ENCODE measurements at places on chromosomes 12 and 14.

- DNase-seq = peak; percentile 81
Measured at GRCh38 chr12:52884526-52885293, 20.2 kb downstream of the KRT8 start.

- DNase-seq = no peak
Measured at GRCh38 chr12:132582058-132582420, 28.3 kb downstream of the LRCOL1 start.

GRCh38 chr12:1170411-1170810 lies 179.4 kb downstream of the ERC1 start:
- DNase-seq = no peak

DNA sequence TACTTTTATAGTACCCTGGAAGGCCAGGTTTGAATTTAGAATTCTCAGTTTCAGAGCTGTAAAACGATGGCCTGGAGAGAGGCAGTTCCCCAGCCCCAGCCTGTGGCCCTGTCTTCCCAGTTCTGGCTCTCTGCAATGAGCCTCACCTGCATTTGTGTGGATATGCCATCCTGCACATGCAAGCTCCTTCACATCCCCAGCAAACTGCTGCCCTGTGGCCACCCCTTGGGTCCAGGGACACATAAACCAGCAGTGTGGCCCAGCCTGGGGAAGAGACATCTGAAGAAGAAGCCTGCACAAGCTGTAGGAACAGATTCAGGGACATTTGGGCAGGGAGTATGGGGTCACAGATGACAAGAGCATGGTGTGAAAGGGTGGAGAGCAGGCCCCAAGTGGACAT lies 174.3 kb upstream of the CRY1 start:
- DNase-seq = no peak

DNA sequence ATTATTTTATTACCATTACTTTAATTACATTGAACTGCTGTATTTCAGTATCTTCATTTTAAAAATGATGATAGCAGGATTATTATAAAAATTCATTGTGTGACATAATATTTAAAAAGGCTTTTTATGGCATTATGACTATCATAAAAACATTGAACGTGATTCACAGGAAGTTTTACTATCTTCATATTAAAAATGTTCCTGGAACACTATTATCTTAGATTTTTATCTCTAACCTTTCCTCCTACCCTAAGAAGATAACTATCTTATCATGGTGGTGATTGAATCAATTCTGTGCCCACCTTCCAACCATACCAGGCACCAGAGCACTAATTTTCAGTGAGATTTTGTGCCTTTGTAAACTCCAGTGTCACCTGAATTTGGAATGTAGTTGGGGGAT lies 16.2 kb downstream of the LRRC9 start:
- no peak for DNase-seq

DNA sequence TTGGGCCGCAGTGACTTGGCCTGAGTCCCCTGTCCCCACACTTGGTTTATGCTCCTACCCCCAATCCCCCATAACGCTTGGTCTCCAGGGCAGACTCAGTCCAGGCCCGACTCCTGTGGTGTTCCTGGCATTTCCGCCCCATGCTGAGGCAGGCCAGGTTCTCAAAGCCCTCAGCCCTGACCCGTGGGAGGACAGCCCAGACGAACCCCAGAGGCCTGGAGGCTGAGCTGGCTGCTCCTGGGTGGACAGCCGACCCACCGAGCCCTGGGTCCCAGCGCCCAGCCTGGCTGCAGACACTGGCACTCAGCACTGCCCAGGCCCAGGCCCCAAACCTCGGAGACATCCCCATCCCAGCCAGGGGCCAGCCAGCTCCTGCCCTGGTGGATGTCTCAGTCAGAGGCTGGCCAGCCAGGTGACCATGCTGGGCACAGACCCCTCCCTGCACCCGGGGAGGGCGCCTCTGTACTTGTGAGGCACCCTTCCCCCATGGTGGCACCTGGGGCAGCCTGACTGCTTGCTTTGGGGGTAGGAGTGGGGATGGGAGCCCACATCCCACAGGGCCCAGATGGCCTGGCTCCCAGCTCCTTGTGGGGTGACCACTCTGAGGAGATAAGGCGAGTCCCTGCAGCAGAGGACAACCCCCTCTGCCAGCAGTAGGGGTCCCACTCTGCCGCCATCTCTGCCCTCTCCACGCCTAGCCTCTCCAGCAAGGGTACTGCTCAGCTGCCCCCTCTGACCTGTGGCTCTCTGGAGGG lies 1.4 kb downstream of the PLD4 start:
- DNase-seq = no peak

GRCh38 chr12:93315907-93316622 lies 61.7 kb upstream of the NUDT4 start:
- DNase-seq = no peak

- no peak for DNase-seq
Measured at GRCh38 chr12:101430456-101430855, 22.9 kb upstream of the ARL1 start.

DNA sequence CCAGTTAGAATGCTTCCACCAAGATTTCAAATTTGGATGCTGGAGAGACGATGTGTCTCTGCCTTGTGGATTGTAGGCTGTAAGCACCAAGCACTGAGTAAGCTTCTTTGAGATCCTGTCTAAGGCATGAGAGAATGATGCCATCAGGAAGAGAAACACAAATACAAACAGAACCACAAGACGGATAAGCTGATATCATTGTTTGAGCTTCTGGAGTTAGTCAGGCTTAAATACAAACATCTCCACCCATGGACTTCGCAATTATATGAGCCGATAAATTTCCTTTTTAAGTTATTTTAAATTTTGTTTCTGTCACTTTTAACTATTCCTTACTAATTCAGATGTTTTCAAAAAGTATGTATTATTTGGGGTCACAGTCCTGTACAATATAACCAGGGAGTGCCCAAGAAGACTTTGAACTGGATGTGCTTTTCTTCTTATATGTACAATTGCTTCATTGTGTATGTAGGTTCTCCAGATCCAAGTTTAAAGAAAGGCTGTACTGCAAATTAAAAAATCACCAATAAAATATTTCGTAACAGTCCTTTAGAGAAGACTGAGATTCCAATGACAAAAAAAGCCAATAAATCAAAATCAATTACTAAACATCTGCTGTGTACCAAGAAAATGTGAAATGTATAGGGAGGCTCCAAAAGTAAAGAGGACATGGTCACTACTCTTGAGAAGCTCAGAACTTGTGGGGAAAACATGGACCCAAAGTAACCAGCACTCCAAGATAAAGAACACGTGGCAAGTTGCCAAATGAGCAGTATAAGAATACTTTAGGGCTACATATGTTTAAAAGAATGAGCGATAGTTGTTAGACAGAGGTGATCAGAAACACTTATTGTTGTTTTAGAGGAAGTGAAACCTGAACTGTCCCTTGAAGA lies 274.1 kb downstream of the ADAMTS20 start:
- no peak for DNase-seq

DNA sequence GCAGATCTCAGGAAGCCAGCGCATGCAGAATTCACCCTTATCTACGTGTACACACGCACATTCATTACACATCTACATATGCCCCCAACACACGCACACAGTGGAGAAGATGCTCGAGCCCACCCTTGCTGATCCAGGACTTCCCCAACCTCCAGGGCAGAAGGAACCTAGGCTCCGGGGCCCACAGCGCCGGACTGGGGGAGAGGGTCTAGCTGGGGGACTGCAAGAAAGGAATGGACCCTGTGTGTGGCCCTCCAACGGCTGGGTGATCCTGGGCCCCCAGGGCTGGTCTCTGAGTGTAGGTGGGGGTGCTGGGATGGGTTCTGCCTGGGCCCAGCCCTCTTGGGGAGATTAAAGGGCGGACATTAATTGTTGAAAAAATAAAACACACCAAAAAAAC lies 128.1 kb upstream of the C14orf180 start:
- DNase-seq = no peak

GRCh38 chr14:92340931-92341330 lies 18.0 kb downstream of the SLC24A4 start:
- no peak for DNase-seq

GRCh38 chr14:71497645-71498086 lies 434.6 kb upstream of the RGS6 start:
- DNase-seq = no peak

DNA sequence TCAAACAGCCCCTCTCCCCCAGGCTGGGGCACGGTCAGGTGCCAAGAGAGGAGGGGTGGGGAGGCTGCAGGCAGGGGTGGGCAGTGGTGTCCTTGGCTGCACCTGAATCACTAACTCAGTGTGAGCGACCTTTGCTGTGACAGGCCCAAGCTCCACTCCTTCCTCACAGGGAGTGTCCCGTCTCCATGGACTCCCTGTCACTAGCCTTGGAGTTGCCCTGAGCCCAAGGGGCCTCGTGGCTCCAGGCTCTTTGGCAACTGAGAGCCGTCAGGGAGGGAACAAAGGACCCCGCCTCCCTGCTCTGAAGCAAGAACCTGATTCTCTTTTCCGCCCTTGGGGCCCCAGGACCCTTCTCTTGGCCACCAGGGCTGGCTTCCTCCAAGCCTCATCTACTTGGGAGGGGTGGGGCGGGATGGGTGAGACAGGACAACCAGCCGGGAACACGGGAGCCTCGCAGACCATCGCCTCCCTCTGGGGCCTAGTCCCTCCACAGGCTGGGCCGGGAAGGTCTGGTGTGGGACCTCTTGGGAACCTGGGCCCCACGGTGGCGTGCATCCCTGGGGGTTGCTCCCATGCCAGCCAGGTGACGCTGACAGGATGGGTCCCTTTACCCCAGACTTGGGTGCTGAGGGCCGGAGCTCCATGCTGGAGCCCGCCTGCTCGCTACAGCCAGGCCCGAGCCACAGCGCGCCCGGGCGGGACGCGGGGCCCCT lies 935 bp upstream of the ADSS1 start:
- DNase-seq = no peak

DNA sequence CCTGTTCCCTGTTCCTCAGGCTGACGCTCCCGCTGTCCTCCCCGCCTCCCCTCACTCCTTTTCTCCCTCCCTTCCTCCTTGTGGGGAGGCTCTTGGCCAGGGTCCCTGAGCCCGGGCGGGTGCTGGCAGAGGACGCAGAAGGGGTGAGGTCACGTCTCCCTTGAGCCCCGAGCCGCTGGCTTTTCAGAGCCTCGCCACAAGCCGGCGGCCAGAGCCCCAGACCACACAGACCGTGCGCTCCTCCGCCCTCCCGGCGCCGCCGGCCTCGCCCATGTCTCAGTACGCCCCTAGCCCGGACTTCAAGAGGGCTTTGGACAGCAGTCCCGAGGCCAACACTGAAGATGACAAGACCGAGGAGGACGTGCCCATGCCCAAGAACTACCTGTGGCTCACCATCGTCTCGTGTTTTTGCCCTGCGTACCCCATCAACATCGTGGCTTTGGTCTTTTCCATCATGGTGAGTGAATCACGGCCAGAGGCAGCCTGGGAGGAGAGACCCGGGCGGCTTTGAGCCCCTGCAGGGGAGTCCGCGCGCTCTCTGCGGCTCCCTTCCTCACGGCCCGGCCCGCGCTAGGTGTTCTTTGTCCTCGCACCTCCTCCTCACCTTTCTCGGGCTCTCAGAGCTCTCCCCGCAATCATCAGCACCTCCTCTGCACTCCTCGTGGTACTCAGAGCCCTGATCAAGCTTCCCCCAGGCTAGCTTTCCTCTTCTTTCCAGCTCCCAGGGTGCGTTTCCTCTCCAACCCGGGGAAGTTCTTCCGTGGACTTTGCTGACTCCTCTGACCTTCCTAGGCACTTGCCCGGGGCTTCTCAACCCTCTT lies at the start of gene TMEM233:
Gene TMEM233 (plus strand): TSS at position 197 of the 821 bp plus-strand sequence. CDS start 75 bp downstream, at position 272.
- no peak for DNase-seq

DNA sequence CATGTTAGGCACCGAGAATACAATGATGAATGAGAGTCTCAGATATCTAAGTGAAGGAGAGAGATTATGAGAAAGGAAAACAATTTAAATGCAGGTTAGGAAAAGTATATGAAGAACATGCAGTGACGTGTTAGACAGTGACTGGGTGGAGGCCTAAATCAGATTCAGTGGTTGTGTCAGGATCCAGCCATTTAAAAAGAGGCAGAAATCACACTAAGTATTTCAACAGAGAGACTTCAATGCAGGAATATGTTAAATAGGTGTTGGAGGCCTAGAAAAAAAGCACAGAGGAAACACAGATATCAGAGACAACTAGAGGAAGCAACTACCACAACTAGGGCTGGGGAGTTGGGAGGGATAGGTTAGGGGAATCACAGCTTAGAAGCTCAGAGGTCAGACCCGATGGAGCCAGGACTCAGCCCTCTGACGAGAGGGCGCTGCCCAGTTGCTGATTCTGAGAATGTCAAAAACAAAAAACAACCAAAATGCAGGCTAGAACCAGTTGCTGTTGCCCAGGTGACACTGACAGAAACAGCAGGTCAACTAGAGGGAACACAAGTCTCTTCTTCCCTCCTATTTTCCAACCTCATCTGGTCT lies 3.0 kb upstream of the GARIN2 start:
- DNase-seq = no peak

GRCh38 chr12:6951551-6952120 lies 480 bp downstream of the PTPN6 start:
- DNase-seq = no peak

GRCh38 chr14:83253870-83254269 lies 1720.2 kb upstream of the SEL1L start:
- DNase-seq = no peak

DNA sequence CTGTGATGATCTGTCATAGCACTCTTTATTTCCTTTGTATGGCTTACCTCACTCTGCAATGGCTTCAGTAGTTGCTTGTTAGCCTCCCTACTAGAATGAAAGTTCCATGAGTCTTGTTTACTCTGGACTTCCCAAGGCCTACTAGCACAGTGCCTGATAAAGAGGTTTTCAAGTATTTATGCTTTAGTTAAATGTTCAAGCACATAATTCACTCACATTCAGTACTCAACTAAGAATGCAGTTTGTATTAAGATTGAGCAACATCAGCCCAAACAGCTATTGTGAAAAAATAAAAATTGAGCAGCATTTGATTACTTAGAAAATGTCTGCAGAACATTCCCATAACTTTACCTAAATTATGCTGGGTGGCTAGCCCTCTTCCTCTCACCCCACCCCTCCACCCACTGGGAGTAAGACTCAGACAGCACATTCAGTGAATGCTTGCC lies 158.9 kb upstream of the AMIGO2 start:
- DNase-seq = no peak

GRCh38 chr14:104975481-104976197 lies 2.5 kb downstream of the AHNAK2 start:
- DNase-seq = no peak

DNA sequence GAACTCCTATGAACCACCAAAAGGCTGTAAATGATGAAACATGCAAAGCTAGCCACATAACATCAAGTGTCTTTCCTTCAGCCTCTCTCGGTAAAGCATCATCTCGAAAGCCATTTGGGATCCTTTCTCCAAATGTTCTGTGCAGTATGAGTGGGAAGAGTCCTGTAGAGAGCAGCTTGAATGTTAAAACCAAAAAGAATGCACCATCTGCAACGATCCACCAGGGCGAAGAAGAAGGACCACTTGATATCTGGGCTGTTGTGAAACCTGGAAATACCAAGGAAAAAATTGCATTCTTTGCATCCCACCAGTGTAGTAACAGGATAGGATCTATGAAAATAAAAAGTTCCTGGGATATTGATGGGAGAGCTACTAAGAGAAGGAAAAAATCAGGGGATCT lies 61.2 kb downstream of the ATG14 start:
- no peak for DNase-seq

DNA sequence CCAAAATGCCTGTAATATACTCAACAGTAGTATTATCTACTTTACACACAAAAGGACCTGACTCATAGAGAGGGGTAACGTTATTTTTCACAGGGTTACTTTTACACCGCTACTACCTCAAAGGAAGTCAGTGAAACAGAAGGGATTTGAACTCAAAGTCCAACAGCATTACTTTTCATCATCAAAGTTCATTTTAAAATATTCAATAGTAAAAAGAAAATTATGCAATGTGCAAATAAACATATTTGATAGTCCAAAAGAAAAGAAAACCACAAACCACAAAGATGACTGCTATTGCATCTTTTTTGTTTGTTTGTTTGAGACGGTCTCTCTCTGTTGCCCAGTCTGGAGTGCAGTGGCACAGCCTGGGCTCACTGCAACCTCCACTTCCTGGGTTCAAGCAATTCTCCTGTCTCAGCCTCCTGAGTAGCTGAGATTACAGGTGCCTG lies 15.5 kb downstream of the KIF21A start:
- no peak for DNase-seq

Data from activated gamma-delta T cell treated with Interleukin-2 at 50 U/mL for 16 hours (primary cell).